Breast epithelium (tissue), 4 donors: ENCODE measurements at places on chromosomes 7 and 10. TPM values are rescaled to one million over a fixed set of nuclear protein-coding genes. Genes with fewer than 3 reads are reported as not detected.

BICC1 gene
- total RNA-seq: 24.3 TPM

CPA4 gene
- 2.0 TPM for total RNA-seq

MOGAT3 gene
- total RNA-seq: not detected

GNAT3 gene
- total RNA-seq: not detected

FBXL13 gene
- total RNA-seq: 4.2 TPM

PILRA gene
- total RNA-seq: 7.9 TPM

OGDHL gene
- total RNA-seq: not detected

LBX1 gene
- not detected for total RNA-seq

COL1A2 gene
- total RNA-seq: 113 TPM

TRPV5 gene
- total RNA-seq: not detected
